ENCODE measurements at places on chromosomes 2 and 18.
A peak's percentile ranks its signal among the peaks of the same experiment; 100 is the strongest.

- no peak for DNase-seq
Observed at GRCh38 chr2:60468382-60469085, 84.9 kb downstream of the BCL11A start.

DNA sequence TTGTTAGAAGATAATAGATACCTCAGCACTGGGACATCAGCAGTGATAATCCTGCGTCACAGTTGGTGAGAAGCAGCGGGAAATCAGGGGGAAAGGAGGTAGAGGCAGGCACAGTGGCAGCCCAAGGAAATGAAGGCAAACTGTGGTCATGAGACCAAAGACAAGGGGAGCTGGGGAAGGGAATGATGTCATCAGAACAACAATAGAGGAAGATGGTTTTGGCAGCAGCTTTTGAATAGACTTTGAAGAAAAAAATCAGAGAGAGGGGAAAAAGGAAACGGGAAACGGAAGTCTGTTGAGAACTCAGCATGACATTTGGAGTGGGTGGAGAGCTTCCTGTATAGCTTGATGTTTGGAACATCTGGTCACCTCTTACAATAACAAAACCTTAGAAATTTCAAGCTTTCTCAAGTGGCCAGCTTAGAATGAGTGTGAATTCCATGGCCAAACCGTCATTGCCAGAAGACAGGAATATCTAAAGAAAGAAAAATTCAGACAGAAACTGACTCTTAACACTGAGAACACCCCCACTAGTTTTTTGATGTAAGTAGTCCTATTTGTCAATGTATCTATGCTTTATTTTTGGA, 18.4 kb upstream of the YES1 start:
- DNase-seq: peak; percentile 14

GRCh38 chr18:35616664-35617423, 35.3 kb downstream of the GALNT1 start:
- DNase-seq: peak; percentile 8

- DNase-seq: no peak
Observed at GRCh38 chr2:176085120-176085788, 1.5 kb upstream of the EVX2 start.

DNA sequence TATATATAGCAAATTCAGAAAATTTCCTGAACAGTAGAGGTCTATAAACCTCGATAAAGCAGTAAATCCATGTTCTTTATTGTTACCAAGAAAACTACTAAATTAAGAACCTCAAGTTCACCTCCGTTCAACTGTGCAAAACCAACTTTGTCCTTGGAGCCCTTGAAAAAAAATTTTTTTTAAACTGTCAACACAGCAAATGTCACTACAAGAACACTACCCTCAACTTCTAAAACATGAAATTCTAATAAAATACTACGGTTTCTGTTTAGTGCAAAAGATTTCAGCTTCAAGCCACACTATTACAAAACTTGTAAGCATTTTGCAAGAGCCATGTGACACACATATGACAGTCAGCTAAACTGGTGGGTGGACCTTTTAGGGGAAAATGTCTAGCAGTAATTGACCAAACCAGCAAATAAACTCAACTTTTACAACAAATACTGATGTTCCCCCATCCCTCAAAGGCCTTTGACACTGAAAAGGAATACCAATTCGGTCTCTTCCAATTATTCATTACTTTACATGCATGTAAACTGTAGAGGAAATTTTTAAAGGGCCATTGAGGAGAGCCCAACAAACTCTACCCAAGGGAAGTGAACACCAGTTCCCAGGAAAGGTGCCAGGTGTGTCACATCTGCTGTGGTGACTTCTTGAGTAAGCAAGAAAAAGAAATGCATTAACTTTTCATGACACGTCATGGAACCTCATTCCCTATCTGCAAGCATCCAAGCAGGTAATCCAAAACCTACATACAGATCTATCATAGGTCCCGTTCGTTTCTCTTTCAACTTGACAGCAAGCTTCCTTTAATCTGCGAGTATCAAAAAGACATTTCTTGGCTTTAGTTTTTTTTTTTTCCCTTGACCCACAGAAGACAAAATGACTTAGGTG, 1.4 kb downstream of the RAB1A start:
- no peak for DNase-seq

- DNase-seq: no peak
Observed at GRCh38 chr2:169712791-169713227, 18.5 kb downstream of the PHOSPHO2 start.

- DNase-seq: no peak
Observed at GRCh38 chr2:129661935-129662334, 317.5 kb upstream of the RAB6C start.

DNA sequence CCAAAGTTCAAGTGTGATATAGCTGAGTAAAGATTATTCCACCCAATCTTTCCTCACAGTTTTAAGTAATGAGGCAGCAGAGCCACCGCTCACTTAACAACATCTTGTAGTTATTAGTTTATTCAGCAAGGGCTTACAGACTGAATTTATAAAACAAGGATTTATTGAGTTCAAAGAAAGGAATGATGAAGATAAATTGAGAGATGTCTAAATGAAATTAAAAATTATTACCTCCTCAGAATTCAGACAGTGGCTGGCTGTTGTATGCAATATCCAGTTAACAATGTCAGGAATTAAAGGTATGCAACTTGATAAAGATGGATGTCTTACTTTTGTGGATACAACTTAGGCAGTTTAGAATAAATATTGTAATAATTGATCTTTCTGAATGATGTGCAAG, 927.3 kb upstream of the CDH2 start:
- no peak for DNase-seq

DNA sequence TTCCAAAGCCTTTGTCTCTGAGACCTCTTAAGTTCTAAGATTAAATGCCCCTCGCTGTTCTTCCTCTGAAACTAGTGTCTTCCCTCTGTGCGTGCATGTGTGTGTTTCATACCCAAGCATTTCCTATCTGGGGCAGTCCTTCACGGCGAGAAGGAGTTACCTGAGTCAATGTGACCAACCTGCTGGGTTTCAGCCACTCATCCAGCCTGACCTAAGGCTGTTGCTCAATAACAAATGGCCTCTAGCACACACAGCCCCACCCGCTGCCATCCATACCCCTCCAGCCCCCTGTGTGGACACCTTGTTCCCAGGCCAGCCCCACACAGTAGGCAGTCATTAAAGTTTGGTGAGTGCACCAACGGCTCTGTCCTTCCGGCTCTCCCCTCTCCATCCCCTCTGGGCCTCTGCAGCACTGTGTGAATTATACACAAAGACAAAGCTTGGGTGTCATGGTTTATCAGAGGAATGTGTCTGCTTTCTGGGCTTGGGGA, 53.8 kb upstream of the FOSL2 start:
- DNase-seq: no peak

- no peak for DNase-seq
Observed at GRCh38 chr2:240456447-240457222, 21.2 kb downstream of the GPC1 start.

GRCh38 chr2:64711252-64711800, 57.6 kb upstream of the SERTAD2 start:
- no peak for DNase-seq

DNA sequence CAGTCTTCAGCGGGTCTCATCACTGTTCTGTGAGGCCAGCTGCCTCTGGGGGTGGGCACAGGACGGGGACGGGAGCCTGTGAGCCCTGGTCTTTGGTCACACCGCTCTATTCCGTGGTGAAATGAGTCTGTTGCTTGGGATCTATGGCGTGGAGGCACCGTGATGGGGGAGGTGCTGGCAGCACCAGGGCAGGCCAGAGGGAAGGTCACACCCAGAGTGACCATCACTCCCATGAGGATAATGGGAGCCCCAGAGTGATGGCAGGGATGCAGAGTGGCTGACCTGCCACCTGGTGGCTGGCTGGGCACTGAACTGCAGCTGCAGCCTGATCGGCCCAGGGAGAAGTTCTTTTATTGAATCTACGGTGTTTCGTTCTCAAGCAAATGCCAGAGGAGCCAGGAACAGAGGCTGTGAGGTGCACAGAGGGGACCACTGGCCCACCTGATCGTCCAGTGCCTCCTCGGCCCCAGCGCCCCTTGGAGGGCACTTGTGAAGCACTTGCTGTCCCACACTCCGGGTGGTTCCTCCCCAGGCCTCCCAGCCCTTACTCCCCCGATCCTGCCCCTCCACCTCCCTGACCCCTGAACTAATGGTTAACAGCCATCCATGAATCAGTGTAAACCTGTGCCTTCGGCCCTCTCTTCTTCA, 17.9 kb downstream of the KCNIP3 start:
- DNase-seq: no peak

DNA sequence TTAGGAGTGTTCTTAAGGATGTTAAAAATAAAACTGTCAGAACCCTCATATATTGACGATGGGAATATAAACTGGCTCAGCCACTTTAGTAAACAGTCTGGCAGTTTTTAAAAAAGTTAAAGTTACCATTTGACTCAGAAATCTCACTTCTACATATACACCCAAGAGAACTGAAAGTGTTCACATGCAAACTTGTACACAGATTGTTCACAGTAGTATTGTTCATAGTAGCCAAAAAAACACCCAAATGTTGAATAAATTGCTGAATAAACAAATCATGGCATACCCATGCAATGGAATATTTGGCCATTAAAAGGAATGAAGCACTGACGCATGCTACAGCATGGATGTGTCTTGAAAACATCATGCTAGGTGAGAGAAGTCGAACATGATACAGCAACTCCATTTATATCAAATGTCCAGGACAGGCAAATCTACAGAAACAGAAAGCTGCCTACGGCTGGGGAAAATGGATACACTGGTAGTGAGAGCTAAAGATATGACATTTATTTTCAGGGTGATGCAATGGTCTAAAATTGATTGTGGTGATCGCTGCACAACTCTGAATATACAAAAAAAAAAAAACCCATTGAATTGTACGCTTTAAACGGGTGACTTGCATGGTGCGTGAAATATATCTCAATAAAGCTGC, 10.1 kb downstream of the RPL31 start:
- DNase-seq: no peak

GRCh38 chr2:207221731-207222130, 56.0 kb upstream of the KLF7 start:
- no peak for DNase-seq

- DNase-seq: no peak
Observed at GRCh38 chr2:204545861-204546735, 823 bp downstream of the PARD3B start.

DNA sequence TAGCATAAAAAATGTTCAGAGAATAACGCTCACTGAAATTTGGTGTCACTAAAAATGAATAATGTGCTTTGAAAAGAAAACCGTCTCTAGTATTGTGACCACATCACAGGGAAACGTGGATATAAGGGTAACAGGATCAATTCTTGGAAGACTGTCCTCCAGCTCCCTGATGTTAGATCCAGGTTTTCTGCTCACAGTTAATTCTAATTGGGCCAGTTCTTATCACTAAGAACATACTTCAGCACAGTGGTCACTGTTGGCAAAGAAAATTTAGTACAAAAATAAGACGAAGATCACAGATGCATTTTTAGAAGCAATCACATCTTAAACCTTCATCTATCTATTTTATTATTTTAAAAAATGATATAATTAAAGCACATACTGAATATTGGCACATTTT, 57.0 kb upstream of the CD226 start:
- no peak for DNase-seq

DNA sequence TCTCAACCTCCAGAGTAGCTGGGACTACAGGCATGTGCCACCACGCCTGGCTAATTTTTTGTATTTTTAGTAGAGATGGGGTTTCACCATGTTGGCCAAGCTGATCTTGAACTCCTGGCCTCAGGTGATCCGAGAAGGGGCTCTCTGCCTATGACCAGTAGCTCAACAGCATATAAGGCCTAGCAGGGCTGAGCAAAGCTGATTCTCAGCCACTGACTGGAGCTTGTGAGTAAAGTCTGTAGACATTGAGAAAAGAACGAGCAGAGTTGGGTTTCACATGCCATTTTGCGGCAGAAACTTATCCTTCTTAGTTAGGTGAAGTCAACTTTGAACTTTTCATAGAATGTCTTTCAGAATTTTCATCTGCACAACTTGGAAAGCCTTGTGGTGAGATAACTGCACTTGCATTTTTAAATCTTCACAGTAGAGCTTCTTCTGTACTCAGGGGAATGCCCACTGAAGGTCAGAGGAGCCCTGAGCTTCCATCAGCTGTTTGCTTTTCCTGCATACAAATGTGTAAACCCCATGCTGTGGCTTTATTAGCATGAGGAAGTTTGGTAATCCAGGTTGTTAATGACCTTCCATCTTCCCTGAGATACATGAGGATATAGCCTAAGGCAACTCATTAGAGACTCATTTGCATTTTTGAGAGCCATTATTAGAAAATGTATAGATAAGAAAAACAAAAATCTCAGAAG, 602.4 kb downstream of the METTL4 start:
- no peak for DNase-seq

- no peak for DNase-seq
Observed at GRCh38 chr2:136357007-136357380, 239.0 kb upstream of the CXCR4 start.

DNA sequence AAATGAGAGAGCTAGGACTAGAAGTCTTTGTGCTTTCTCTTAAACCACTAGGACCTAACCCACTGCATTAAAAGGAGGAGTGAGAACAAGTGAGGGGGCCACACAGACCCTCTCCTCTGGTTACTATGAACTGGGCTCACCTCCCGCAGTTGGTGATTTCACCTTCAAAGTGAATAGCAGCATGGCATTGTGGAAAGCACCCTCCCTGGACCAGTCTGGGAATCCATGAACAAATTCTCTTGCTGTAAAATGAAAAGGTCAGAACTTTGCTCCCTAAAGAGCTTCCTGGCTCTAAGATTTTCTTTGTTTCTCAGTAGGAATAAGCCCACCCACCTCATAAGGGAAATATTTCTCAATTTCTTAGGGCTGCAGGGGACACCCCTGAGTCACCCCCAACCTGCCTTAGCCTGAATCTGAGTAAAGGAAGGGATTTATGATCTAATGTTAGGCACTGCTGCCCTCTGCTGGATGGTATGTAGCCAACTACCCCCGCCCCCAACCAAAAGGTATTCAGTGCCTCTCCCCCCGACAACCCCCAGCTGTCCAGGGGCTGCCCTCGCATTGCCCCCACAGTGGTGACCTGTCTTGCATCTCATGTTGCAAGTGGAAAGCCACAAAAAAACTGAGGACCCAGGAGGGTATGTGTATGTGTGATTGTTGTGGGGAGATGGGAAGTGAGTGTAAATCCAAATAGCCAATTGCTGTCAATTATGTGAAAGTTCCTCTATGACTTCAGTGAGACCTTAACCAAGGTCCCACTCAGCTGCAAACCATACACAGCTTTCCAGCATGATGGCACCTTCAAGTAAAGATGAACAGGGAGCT, 230.9 kb upstream of the SLC14A2 start:
- no peak for DNase-seq

Measured in stimulated activated CD4-positive, alpha-beta T cell treated with anti-CD3 and anti-CD28 coated beads, TNF-alpha, amount 100 ng/mL, for 4 hours (primary cell).